ENCODE measurements at places on chromosomes 5 and 9. TPM values are rescaled to one million over a fixed set of nuclear protein-coding genes. Genes with fewer than 3 reads are reported as not detected.

Gene C9orf153
- not detected for total RNA-seq

Gene SREK1
- 30.5 TPM for total RNA-seq

Gene SPATA6L
- total RNA-seq, result 2.1 TPM

Gene FAM78A
- 0.40 TPM for total RNA-seq

Gene CTXN3
- not detected for total RNA-seq

Gene TMOD1
- total RNA-seq, result 3.0 TPM

Gene PIP5KL1
- total RNA-seq, result 2.1 TPM

Gene TAF1L
- not detected for total RNA-seq

Gene SHISAL2B
- not detected for total RNA-seq

Gene SPINK6
- total RNA-seq, result 0.53 TPM

Gene MACIR
- 22.2 TPM for total RNA-seq

Gene INSL4
- total RNA-seq, result 19.2 TPM

Gene DNAI1
- total RNA-seq, result not detected

Gene CYLC2
- total RNA-seq, result not detected

Gene KLF9
- total RNA-seq, result 0.71 TPM
